NB4 (cell line): ENCODE measurements at places on chromosomes 7 and 10.

- no peak for DNase-seq
Measured at GRCh38 chr10:103720964-103721335, 134.4 kb downstream of the SH3PXD2A start.

DNA sequence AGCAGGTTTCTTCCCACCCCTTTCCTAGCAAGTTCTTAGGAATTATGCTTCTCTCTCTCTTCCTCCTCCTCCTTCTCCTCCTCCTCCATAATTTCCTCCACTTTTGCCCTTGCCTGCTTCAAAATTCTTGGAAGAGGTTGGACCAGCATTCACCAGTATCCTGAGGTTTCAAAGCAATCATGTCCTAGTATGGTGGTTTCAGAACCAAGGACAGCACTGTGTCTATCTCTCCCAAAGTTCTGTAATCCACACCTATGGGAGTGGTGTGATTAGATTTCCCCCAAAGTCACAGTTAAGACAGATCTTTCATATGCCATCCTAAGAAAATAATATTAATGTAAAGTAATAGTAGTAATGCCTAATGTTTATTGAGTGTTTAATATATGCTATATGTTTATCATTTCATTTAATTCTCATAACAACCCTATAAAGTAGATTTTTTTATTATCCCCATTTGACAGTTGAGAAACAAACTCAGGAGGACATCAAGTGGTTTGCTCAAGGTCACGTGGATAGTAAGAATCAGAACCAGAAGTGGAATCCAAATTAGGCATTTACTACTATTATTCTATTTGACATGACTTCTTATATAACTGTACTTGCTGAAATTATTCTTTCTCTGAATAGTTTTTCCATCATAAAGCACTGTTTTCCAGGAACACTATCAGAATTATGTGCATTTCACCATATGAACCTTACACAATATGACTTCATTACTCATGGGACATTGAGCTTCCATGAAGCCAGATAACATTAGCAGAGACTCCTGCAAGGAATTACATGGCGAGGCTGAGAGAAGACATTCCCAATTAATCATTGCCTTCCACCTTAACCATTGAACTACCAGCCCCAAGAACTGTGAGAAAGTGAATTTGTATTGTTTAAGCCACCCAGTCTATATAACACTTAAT, 91.4 kb downstream of the IPMK start:
- DNase-seq, result peak; percentile 22

- peak; percentile 18 for DNase-seq
Measured at GRCh38 chr10:112379635-112380296, 5.8 kb downstream of the ACSL5 start.

DNA sequence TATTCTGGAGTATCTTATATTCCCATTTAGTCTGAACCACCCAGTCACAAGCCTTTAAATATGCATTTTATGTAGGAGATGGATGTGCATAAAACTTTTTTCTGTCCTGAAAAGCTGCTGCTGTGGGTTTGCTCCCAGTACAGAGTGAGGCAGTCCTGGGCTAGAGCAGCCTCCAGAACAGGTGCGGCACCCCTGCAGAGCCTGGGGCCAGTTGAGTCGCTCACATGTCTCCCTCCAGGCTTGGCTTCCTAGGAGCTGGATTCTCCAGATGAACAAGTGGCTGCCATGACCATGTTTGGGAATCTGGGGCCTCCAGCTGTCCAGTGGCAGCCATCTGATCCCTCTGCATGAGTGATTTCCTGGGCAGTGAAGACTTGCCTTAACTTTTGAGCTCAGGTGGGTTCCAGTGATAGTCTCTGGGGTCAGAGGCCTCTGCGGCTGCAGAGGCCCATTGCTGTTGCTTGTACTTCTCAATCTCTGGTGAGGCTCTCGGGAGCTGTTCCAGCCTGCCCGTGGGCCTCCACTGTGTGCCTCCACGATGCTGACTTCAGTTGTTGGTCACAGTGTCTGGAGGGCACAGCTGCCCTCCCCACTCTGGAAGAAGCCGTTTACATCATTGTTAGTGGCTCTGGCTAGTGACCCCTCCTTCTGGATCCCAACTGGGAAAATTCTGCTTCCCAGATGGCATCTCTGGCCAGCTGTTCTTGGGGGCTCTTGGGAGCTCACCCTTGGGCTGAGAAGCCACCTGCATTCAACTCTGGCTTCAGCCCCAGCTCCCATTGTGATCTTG, 120.4 kb downstream of the EMX2 start:
- DNase-seq, result no peak
